ENCODE measurements at places on chromosomes 1 and 21. TPM values are rescaled to one million over a fixed set of nuclear protein-coding genes. Genes with fewer than 3 reads are reported as not detected.

- no peak for DNase-seq
- H3K4me3 ChIP-seq: no peak overlapping the region
These were observed 22.7 kb downstream of the SYT6 start for GRCh38 chr1:114130846-114131525.

GRCh38 chr1:221947731-221948130 lies 205.8 kb upstream of the DUSP10 start:
- no peak overlapping the region for H3K27ac ChIP-seq
- no peaks in the 10 kb centered on the region for H3K4me1 ChIP-seq
- DNase-seq: no peak
- no peaks in the 10 kb centered on the region for H3K36me3 ChIP-seq
- H3K4me3 ChIP-seq: no peak overlapping the region

- no peak for DNase-seq
- no peaks in the 10 kb centered on the region for H3K27me3 ChIP-seq
- no peak overlapping the region for H3K27ac ChIP-seq
- no peak overlapping the region for H3K4me3 ChIP-seq
These were observed 252.3 kb upstream of the FGGY start for GRCh38 chr1:59044535-59045121.

- no peak for DNase-seq
- no peak overlapping the region for H3K4me3 ChIP-seq
- no peak overlapping the region for H3K27ac ChIP-seq
- H3K27me3 ChIP-seq: no peaks in the 10 kb centered on the region
These were observed 1624.0 kb downstream of the AMY1C start for GRCh38 chr1:105373681-105374080.

GRCh38 chr1:164830628-164831027 lies 271.6 kb downstream of the PBX1 start:
- DNase-seq: no peak
- no peaks in the 10 kb centered on the region for H3K27me3 ChIP-seq
- no peak overlapping the region for H3K4me3 ChIP-seq
- H3K4me1 ChIP-seq: peaks cover 4% of the 10 kb centered on the region
- H3K27ac ChIP-seq: no peak overlapping the region
- no peaks in the 10 kb centered on the region for H3K36me3 ChIP-seq

SLC6A9 gene
- total RNA-seq: 1.1 TPM

GRCh38 chr1:186327331-186327730 lies 47.7 kb downstream of the TPR start:
- no peaks in the 10 kb centered on the region for H3K36me3 ChIP-seq
- no peak overlapping the region for H3K27ac ChIP-seq
- DNase-seq: no peak
- H3K4me1 ChIP-seq: no peaks in the 10 kb centered on the region

DNA sequence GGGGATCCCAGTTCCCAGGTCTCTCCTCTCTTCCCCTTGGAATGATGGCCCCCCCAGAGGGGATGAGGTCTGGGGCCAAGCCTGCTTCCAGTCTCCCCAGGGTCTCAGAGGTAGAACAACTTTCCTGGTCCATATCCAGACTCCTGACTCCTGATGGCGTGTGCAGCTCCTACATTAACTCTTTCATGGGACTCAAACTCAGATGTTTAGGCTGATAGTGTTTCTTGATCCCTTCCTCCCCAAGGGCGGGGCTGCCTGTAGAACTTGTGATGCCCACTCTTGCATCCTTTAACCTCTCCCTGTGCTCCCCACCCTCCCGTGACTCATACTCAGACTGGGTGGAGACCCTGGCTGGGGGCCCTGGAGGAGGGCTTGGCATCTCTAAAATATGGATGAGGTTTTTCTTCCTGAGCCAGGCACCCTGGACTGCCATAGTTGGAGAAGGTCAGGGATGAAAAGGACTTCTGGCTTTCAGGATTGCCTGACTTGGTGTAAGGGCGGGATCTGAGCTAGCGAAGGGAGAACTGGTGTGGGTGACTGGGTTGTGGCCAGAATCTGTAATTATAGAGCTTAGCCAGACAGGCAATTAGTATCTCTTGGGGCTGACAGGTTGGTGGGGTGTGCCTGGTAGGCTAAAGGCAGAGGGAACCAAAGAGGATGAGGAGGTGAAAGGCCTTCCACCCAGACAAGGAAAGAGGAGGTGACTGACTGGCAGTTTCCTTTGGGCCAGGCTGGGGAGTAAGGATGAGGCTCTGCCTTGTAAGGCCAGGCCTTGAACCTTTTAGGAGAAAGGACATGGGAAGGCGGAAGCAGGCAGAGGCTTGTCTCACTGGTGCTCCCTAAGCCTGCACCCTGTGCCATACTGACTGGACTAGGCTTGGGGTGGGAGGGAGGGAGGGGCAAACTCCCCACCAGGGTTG lies 1.5 kb downstream of the ATP8B2 start:
- DNase-seq: peak; percentile 71
- peak overlapping the region; percentile 94 for H3K27ac ChIP-seq
- peaks cover 17% of the 10 kb centered on the region for H3K4me1 ChIP-seq

C8B gene
- not detected for total RNA-seq

- H3K4me3 ChIP-seq: no peak overlapping the region
- no peaks in the 10 kb centered on the region for H3K36me3 ChIP-seq
- H3K27ac ChIP-seq: no peak overlapping the region
- H3K27me3 ChIP-seq: no peaks in the 10 kb centered on the region
These were observed 203.2 kb upstream of the USP24 start for GRCh38 chr1:55418208-55419000.

EDEM3 gene
- 18.5 TPM for total RNA-seq

HTR6 gene
- not detected for total RNA-seq

DNA sequence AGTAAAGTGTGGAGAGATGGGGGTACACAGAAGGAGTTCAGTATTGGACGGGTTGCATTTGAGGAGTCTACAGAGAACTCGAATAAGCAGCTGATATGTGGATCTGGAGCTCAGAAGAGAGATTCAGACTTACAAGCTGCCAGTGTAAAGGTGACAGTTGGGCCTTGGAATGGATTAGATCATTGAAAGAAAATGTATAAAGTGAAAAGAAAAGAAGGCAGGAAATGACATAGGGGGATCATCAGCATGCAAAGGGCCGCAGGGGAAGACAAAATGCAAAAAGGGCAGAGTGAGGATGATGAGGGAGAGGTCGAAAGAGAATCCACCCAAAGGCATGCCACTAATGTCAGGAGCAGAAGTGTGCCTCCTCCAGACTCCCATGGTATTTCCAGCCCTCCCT lies 273.3 kb downstream of the TNR start:
- H3K36me3 ChIP-seq: no peaks in the 10 kb centered on the region
- DNase-seq: no peak
- no peaks in the 10 kb centered on the region for H3K4me1 ChIP-seq

- peak; percentile 87 for DNase-seq
- no peaks in the 10 kb centered on the region for H3K27me3 ChIP-seq
- no peaks in the 10 kb centered on the region for H3K36me3 ChIP-seq
- H3K4me3 ChIP-seq: no peak overlapping the region
- no peak overlapping the region for H3K27ac ChIP-seq
- H3K4me1 ChIP-seq: peaks cover 5% of the 10 kb centered on the region
These were observed 14.1 kb upstream of the NUAK2 start for GRCh38 chr1:205335692-205336091.

DNA sequence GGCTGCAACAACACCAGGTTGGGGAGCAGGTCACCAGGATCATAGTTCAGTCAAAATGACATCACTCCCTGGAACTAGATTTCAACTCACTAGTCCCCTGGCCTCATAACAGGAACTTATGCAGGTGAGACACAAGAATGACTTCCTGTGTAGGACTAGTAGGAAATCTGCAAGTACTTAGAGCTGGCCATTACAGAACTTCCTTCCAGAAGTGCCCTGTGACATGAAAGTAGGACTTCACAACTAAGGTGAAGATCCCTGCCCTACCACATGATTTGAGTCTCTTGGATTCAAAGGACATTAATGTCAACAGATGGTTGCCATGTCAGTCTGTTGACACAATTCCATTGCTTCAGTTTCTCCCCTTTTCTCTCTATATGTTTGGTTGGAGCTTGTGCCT lies 223.1 kb downstream of the RPS6KC1 start:
- no peak overlapping the region for H3K27ac ChIP-seq
- no peaks in the 10 kb centered on the region for H3K4me1 ChIP-seq
- H3K4me3 ChIP-seq: no peak overlapping the region
- DNase-seq: no peak
- H3K36me3 ChIP-seq: no peaks in the 10 kb centered on the region

Measured in ovary (tissue), 10 donors.